Activated CD8-positive, alpha-beta T cell treated with anti-CD3 and anti-CD28 coated beads, Interleukin-2, amount 10 ng/mL, durations not matched to agents 7 days and 5 days (primary cell): ENCODE measurements at places on chromosomes 7 and 10.

- H3K27ac ChIP-seq = no peak overlapping the region
- no peaks in the 10 kb centered on the region for H3K27me3 ChIP-seq
- H3K4me3 ChIP-seq = no peak overlapping the region
- DNase-seq = no peak
Observed at GRCh38 chr7:131076032-131076431, 251.6 kb upstream of the MKLN1 start.

- DNase-seq = no peak
- H3K27me3 ChIP-seq = no peaks in the 10 kb centered on the region
- H3K4me1 ChIP-seq = peaks cover 3% of the 10 kb centered on the region
- no peak overlapping the region for H3K27ac ChIP-seq
Observed at GRCh38 chr7:32914184-32914583, 22.6 kb upstream of the KBTBD2 start.

DNA sequence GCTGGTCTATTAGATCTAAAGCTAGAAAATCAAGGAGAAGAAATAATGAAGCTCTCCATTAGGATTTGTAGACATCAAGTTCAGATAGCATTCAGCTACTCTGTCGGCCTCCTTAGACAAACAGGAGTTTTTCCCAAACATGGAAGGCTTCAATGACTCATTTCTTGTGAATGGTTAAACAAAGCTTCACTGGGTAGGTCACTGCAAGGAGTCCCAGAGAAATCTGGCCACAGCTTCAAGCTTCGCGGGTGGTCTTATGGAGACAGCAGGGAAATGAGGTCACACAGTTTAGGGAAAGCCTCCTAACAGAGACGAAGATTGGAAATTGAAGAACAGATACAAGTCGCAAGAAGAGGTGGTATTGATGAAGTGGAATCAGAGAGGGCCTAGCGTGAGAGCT is 22.6 kb upstream of the LRRC72 start:
- no peaks in the 10 kb centered on the region for H3K4me1 ChIP-seq
- peaks cover 4% of the 10 kb centered on the region for H3K27me3 ChIP-seq
- DNase-seq = no peak
- H3K36me3 ChIP-seq = no peaks in the 10 kb centered on the region

DNA sequence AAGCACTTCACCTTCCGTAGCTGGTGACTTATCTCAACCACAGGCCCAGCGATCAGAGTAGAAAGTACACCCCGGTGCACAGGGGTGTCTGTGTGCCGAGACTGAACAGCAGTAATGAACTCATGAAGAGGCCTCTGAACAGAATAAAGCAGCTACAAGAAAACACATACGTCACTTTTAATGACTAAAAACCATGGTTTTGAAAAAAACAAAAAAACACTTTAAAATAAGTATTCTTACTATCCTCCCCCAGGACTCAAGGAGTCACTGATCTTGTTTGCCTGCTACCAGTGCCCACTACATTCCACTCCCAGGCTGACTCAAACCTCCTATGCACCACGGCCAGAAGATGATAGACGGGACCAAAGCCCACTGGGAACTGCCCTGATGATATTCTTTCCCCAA is 53.8 kb downstream of the NCAPG2 start:
- peaks cover 10% of the 10 kb centered on the region for H3K4me1 ChIP-seq
- peaks cover 78% of the 10 kb centered on the region for H3K36me3 ChIP-seq
- H3K4me3 ChIP-seq = no peak overlapping the region
- H3K27me3 ChIP-seq = no peaks in the 10 kb centered on the region
